PC-9 (cell line): ENCODE measurements at places on chromosomes 16 and 17. TPM values are rescaled to one million over a fixed set of nuclear protein-coding genes. Genes with fewer than 3 reads are reported as not detected.

Gene WNK4
- 8.3 and 11.9 TPM in 2 replicates for total RNA-seq

DNA sequence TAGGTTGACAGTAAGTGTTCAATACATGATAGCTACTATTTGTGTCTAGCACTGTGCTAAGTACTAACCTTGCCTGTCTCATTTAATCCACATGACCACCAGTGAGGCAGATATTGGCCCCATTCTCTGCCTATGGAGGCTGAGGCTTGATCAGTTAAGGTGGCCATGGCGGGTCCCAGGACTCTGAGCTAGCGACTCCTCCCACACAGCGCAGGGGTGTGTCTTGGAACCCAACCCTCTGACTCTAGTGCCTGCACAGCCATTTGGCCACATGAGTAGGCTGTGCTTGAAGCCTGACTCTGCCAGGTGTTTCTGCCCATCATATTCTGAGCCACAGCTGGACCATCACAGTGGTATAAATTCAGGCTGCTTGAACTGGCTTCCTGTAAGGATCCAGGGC, 6.4 kb downstream of the NHERF1 start:
- DNase-seq: no peak

DNA sequence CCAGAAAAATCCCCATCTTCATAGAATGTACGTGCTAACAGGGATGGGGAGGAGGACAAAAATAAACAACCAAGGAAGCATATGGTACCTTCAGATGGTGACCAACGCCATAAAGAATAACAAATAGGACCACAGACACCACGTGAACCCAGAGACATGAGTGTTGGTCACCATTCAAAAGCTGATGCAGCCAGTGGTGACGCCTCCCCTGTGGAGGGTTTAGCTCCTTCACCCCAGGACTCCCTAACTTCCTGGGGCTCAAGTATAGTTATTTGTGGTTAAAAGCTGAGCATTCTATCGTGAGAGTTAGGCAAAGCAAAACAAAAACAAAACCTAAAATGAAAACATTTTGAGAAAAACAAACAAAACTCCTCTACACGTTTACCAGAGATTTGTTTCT, 184.7 kb downstream of the SOX9 start:
- no peak for DNase-seq

DNA sequence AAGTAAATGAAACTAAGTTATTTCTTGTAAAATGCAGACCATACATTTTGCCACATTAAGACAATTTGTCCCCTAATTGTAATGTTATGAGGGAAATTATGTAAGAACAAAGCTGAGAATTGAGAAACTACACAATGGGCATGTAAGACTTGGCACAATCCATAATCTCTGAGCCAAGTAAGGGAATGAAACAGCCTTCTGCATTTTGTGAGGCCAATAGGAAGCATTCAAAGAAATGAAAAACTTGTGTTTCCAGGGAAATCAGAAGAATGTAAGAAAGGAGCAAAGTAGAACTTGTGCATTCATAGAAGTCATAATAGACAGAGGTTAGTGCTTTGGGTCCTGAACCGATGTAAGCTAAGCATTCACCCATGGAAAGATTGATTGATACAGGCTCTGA, 1.8 kb downstream of the KRTAP9-4 start:
- no peak for DNase-seq

- no peak for DNase-seq
Measured at GRCh38 chr16:4920826-4921225, 16.1 kb downstream of the PPL start.
